Stimulated activated CD4-positive, alpha-beta T cell treated with anti-CD3 and anti-CD28 coated beads, TNF-alpha, amount 100 ng/mL, for 48 hours (primary cell): ENCODE measurements at places on chromosomes 12 and 14.

DNA sequence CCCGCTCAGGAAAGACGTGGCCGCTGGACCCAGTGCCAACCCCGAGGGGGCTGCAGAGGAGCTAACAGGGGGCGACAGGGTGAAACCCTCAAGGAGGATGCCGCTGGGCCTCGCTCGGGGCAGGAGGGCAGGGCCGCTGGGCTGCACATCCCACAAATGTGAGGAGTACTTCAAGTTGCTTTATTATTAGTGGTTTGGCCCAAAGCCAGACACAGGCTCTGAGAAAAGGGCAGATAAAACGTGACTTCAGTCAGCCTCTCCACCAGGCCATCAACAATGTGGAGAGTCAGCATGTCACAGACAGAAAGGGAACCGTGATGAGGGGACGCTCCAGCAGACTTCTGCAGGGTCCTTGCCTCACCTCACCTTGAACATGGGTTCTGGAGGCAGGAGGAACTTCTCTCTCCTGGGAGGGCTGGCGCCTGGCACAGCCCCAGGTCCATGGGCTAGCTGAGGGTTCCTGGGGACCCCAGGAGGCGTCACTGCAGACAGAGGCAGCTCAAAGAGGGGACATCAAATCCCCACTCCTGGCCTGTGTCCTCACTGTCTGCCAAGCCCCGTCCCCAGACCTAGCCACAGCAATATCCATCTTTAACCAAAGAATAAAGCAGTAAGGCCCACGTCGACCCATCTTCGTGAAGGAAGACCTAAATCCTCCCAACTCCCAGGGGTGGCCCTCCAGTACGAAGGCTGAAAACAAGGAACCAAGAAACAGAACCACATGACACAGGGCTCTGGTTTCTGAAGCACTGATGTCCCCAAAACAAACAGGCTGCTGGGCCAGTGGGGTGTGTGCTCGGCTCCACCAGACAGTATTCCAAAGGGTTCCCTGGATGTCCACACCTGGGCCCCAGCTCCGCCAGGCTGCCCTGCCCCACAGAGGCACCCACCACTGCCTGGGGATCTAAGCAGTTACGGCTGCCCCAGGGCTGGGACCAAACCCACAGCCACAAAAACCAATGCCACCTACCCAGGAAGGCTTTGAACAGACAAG, 35.1 kb downstream of the CCDC85C start:
- DNase-seq, result no peak

DNA sequence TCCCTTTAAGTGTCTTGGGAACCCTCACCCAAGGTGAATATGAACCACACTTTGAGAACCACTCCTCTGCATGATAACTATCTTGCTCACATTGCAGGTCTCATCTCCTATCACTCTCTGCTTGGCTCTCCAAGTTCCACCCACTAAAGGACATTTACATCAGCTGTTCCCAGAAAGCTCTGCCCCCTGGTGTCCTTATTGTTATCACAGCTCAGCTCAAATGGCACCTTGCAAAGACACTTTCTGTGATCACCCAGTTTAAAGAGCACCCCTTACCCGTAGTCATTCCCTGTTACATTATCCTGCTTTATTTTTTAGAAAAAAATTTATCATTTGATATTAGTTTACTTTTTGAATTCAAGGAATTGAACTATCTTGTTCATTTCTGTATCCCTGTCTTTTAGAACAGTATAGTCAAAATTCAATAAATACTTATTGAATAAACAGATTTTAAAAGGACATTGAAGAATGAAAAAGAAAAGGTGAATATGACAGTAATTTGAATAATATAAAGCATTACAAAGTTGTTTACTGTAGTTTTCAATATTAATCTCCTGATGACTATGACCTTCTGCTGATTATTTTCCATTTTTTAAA, 20.5 kb upstream of the GUCY2C start:
- peak; percentile 17 for DNase-seq

DNA sequence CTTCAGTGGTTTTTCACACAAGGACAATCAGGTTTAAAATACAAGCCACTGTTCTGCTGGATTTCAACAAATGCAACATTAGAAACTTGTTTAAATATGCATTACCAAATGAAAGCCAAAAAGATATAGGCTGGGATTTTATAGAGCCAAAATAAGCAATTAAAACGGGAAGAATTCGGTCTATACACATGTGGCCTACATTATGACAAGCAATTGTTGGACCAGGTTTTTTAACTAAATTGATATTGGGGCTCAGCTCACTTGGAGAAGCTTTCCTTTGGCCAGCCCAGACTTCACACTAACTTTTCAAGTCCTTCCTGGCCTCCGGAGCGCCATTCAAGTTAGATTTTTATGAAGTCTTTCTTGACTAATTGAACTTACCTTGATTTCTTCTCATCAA, 16.9 kb upstream of the PDE3A start:
- no peak for DNase-seq

GRCh38 chr12:50620109-50620977, 115.6 kb downstream of the DIP2B start:
- no peak for DNase-seq

GRCh38 chr14:23566112-23566777, 1.3 kb downstream of the AP1G2 start:
- DNase-seq, result no peak

GRCh38 chr12:76356071-76356470, 7.9 kb upstream of the BBS10 start:
- DNase-seq, result no peak

GRCh38 chr14:31083781-31084180, 57.6 kb upstream of the STRN3 start:
- no peak for DNase-seq

GRCh38 chr14:104892531-104893434, 27.7 kb downstream of the CEP170B start:
- DNase-seq, result no peak

GRCh38 chr12:44848703-44849085, 27.4 kb downstream of the NELL2 start:
- no peak for DNase-seq

DNA sequence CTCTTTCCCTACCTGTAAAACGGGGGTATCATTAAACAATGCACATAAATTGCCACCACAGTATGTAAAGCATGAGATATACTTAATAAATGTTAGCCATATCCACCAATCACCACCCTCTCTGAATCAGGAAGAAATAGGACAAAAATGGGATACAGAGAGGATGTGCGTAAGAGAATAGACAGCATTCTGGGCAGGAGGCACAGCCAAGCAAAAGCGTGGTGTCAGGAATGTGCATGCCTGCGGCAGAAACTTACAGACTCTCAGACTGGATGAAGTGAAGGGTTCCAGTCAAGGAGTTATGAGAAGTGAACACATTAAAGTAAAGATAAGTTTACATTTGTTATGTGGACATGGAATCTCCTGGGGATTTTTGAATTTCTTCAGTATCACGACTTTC, 121.7 kb upstream of the MDM1 start:
- no peak for DNase-seq

DNA sequence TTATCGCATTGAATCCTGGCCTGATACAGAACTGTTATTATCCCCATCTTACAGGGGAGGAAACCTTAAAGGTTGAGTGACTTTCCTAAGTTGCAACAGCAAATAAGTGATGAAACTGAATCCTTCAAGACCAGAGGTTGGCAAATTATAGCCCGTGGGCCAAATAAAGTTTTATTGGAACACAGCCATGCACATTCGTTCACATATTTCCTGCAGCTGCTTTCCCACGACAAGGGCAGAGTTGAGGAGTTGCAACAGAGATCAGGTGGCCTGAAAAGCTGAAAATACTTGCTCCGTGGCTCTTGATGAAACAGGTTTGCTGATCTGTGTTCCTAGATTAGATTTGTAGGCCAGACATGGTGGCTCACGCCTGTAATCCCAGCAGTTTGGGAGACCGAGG, 126.7 kb downstream of the PHETA1 start:
- DNase-seq, result no peak

DNA sequence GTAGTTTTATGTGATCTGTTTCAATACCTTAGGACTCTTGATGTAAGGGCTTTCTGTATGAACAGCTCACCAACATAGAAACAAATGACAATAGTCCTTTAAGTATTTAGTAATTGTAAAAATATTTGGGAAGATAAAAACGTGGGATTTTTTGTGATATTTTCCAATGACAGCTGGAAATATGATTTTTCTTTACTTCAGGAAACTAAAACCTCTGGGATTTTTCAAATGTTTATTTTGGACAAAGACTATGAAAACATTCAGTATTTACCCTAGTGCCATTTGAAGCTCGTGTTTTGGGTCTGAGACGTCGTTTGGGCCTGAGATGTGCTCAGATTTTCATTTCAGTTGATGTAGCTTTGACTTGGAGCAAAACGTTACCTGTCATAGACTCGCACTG, 240.0 kb downstream of the BMP4 start:
- no peak for DNase-seq

- no peak for DNase-seq
Observed at GRCh38 chr12:89405626-89406345, 53.5 kb upstream of the DUSP6 start.

- DNase-seq, result no peak
Observed at GRCh38 chr14:20848316-20848954, 42.8 kb upstream of the RNASE3 start.
